ENCODE measurements at places on chromosomes 16 and 17.

DNA sequence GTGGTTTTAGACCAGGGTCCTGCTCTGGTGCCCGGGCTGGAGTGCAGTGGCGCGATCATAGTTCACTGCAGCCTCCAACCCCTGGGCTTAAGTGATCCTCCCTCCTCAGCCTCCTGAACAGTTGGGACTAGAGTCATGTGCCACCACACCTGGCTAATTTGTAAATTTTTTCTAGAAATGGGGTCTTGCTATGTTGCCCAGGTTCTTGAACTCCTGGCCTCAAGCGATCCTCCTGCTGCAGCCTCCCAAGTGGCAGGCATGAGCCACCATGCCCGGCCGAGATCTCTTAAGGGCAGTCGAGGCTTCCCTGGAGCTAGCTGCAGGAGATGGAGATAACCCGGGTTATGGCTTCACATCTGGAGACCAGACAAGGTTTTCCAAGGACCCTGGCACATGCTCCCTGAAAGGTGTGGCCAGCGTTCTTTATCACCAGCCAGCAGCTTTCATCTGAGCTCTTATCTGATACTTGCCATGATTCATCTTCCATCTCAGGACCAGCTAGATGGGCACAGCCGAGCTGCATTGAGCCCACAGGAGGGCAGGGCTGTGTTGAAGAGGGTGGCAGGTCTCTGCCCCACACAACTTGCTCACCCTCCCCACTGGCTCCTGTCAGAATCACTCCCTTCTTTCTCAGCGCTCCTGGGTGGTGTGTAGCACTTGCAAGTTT, 28.6 kb downstream of the SCNN1B start:
- no peak for DNase-seq

- DNase-seq: no peak
Observed at GRCh38 chr17:14739656-14740431, 439.0 kb downstream of the HS3ST3B1 start.

- DNase-seq: no peak
Observed at GRCh38 chr17:49148171-49148570, 15.6 kb downstream of the B4GALNT2 start.

- no peak for DNase-seq
Observed at GRCh38 chr17:77534137-77534536, 393.4 kb downstream of the SEC14L1 start.
